ENCODE measurements at places on chromosomes 6 and 20.

DNA sequence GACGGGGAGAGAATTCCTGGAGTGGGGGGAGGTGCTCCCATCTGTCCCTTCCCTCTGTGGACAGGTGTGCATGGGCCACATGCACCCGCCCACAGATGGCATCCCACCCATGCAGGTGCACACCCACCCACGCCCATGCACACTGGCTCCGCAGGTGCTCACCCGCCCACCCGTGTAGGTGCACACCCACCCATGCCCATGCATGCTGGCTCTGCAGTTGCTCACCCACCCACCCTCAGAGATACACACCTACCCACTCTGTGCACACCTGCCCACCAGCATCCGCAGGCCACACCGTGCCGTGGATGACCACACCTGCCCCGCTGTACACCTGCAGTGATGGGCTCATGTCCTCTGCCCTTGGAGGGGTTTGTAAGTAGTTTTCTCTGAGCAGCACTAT lies 132.0 kb downstream of the PHACTR3 start:
- DNase-seq, result no peak

GRCh38 chr6:150343434-150343833 lies 25.4 kb upstream of the IYD start:
- no peak for DNase-seq

DNA sequence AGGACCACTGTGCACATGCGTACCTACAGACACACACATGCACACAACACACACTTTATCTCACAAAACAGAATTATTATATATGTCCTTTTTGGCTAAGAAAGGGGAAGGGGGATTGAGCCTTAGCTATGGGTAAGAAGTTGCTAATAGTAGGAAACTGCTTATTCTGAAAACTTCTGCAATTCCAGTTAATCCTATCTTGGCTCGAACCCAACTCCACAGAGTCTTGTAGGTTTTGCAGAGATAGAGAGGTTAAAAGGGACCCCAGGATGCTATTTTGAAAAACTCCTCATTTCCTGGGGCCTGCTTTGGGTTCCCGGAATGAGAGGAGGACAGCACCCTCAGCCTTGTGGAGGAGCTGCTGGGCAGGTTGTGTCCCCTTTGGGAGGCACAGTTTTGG lies 233.8 kb downstream of the CLIC5 start:
- DNase-seq, result no peak

- DNase-seq, result no peak
These were observed 5.3 kb upstream of the LINC00237 start for GRCh38 chr20:21111416-21111815.

- DNase-seq, result no peak
These were observed 62.0 kb upstream of the HDDC2 start for GRCh38 chr6:125363824-125364165.

GRCh38 chr6:157014871-157015270 lies 237.7 kb downstream of the ARID1B start:
- no peak for DNase-seq

DNA sequence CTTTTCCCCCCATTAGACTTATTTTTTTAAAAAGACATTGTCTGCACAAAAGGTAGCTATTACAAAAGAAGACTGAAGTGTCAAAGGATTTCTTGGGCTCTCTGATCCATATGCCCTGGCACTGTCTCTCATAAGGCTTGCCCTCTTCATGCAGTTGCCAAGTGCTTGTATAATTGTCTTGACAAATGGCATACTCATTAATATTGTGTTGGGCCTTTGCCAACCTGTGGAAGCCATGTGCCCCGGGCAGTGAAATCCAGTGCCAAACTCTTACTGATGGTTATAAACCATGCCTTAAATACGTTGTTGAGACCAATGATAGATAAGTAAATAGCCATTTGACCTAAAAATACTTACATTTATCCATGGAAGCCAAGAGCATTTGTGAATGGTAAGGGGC lies 98.1 kb downstream of the FARS2 start:
- no peak for DNase-seq

DNA sequence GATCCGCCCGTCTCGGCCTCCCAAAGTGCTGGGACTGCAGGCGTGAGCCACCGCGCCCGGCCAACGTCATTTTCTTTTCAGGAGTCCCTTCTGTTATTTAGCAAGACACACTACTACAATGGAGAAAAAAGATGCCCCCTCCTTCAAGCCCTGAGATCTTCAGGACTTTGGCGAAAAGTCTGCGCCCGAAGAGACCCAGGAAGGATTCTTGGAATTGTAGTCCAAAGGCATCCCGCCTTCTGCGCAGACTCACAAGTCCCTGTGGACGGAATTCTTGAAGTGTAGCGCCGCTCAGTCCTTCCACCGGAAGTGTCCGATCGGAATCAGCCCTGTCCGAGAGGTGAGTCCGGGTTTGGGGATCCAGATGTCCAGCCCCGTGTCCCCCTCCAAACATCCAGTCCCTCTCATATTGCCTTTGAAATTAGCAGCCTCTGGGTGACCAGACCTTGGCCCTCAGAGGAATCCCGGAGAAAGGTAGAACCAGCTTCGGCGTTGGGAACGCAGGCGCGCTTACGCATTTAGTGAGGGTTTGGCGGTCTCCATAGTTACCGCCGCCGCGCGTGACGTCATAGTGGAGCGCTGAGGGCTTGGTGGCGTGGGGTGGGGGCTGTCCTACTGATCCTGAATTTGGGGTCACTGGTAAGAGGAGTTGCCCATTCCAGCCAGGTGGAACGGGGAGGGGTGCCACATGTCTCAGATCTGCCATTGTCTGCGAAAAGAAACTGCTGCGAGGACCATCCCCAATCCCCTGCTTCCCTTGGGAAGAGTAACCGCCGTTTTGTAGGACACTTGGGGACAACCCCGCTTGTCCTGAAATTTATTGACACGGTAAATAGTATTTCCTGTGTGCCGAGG lies 490 bp downstream of the ZNF165 start:
- DNase-seq, result peak; percentile 89
